ENCODE measurements at places on chromosomes 5 and 9. TPM values are rescaled to one million over a fixed set of nuclear protein-coding genes. Genes with fewer than 3 reads are reported as not detected.

The KLF9 gene
- 4.1 TPM for polyA plus RNA-seq

The SPINK4 gene
- not detected for polyA plus RNA-seq

The MCC gene
- polyA plus RNA-seq = 5.0 TPM

The INVS gene
- polyA plus RNA-seq = 9.2 TPM

The HINT2 gene
- polyA plus RNA-seq = 20.6 TPM

The LHX2 gene
- not detected for polyA plus RNA-seq

Data from IMR-90 (cell line).